ENCODE measurements at places on chromosomes 1 and 21.

- DNase-seq, result no peak
These were observed 7.5 kb downstream of the MEGF6 start for GRCh38 chr1:3603571-3604467.

GRCh38 chr1:211487672-211488208 lies 4.2 kb downstream of the RD3 start:
- DNase-seq, result no peak

DNA sequence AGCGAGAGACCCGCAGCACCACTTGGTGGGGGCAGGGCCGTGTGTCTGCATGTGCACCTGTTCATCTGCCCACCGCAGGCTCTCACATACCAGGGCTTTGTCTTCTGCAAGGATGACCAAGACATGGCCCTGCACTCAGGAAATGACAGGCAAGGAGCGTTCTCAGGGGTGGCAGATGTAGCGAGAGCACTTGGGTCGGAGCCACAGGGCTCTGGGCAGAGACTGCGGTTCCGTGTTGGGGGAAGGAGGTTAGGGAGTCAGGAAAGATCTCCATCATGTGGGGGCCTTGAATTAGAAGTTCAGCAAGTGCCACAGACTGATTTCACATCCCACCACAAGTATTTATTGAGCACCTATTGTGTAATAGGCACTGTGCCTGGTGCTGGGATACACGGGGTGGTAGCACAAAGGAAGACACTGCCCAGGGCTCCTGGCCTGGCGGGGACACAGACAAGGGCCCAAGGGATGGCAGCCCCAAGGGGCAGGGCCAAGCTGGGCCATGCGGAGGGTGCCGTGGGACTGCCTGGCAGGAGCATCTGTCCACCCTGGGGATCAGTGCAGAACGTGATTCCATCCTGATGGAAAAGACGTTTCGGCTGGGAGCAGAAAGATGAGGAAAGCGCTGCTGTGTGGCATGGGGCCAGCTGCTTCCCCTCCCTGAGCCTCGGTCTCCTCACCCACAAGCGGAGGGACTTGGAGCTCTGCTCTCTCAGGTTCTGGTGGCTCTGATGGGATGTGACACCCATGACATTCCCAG lies 11.4 kb upstream of the SPSB1 start:
- no peak for DNase-seq

GRCh38 chr1:201507360-201507675 lies 395 bp upstream of the CSRP1 start:
- DNase-seq, result no peak

DNA sequence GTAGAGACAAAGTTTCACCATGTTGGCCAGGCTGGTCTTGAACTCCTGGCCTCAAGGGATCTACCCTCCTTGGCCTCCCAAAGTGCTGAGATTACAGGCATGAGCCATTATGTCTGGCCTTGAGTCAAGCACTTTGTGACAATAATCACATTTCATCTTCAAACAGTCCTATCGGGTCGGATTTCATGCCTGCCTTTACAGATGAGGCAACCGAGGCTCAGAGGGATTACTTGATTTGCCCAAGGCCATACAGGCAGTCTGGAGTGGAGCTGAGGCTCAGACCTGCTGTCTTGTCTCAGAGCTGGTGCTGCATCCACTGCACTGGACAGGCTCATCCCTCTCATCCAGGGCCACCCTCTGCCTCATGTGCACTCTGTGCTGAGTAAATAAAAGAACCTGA lies 26.6 kb downstream of the FAM151A start:
- no peak for DNase-seq

DNA sequence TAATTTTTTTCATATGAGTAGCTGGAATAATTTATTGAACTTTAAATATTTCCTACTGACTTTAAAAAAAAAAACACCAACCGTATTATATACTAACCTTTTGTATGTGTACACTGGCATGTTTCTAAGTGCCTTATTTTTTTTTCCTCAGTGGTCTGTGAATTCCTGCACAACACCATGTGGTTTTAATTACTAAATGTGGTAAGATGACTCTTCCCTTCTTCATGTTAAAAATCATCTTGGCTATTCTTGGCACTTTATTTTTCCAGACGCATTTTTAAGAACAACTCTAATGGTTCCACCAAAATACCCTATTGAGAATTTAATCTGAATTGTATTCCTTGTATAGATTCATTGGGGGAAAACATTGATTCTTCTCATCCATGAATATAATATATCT lies 28.4 kb downstream of the PPP2R5A start:
- DNase-seq, result no peak

- DNase-seq, result no peak
These were observed 230.7 kb downstream of the TOMM20 start for GRCh38 chr1:234897754-234898454.

GRCh38 chr1:183467687-183468086 lies 4.6 kb upstream of the SMG7 start:
- no peak for DNase-seq

- no peak for DNase-seq
These were observed 57.9 kb downstream of the DDAH1 start for GRCh38 chr1:85406887-85407533.

GRCh38 chr21:21366277-21366676 lies 368.1 kb downstream of the NCAM2 start:
- no peak for DNase-seq

- no peak for DNase-seq
These were observed 3.5 kb upstream of the COA6 start for GRCh38 chr1:234369784-234370183.

- no peak for DNase-seq
These were observed 86.2 kb downstream of the NGF start for GRCh38 chr1:115251856-115252255.

DNA sequence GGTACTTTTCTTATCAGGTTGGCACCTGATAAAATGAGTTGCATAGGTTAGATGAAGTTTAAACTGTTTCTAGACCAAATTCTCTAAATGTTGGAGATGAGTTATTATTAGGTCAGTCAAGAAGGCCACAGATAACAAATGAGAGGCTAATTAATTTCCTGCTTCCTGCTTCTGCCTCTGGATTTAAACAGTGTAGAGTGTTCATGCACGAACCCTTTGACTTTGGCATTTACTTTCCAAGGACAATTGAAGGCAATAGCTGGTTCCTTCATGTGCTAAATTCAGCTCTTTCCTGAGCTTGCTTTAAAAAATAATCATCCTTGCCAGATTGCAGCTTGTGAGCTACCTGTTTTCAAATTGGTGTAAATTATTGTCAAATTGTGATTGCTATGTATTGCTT lies 80.6 kb downstream of the RASAL2 start:
- DNase-seq, result no peak

DNA sequence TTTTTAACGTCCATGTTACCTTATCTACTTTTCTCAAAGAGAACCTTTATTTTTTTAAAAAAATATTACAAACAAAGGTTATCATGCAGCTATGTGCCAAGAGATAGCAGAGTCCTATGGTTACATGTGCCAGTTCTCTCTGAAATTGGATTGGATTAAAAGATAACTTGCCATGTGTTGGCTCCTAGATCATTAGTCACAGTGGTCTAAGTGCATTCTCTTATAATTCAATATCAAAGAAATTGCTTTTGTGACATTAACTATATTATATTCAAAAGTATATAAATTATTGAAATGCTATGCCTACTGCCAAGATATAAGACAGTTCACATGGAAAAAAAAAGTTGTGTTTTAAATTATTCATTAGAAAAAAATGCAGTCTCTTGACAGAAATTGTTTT lies 494.2 kb downstream of the NEGR1 start:
- no peak for DNase-seq

DNA sequence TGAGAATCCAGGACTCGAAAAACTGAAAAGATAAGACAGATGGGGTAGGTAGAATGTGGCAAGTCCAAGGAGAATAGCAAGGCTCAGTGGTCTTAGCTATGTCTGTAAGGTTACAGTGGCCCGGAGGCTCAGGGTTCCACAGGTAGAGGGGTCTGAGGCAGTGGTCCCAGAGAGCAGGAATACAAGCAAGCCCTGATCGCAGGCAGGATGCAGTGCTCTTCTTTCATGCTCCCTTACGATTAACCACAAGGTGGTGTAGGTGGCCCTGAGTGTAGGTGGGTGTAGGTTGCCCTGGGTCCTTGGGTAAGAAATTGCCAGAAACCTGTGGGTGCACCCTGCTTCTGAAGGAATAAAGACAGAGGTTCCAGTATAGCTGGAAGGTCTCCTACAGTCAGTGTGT lies 99.1 kb upstream of the RAB3GAP2 start:
- DNase-seq, result no peak

GRCh38 chr1:162004441-162004950 lies 19.2 kb downstream of the OLFML2B start:
- no peak for DNase-seq

GRCh38 chr1:245599371-245600174 lies 444.8 kb downstream of the KIF26B start:
- no peak for DNase-seq

DNA sequence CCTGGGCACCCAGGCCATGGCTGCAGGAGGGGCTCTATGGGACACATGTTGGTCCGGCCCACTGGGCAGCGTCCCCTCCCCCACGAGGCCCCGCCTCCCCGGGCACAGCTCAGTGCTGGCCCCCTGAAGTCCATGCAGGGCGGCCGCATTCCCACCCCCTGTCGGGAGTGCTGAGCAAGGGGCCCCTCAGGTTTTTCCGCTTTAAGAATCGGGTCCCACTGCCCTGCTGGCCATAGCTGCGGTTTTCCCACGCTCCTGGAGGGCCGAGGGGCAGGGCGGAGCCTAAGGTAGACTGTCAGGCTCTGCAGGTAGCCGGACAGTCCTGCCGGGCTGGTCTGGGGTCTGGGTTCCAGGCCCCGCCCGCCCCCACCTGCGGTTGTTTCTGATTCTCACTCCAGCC lies 43.5 kb upstream of the CCDC27 start:
- no peak for DNase-seq

- no peak for DNase-seq
These were observed 11.5 kb downstream of the AZIN2 start for GRCh38 chr1:33092438-33092837.

DNA sequence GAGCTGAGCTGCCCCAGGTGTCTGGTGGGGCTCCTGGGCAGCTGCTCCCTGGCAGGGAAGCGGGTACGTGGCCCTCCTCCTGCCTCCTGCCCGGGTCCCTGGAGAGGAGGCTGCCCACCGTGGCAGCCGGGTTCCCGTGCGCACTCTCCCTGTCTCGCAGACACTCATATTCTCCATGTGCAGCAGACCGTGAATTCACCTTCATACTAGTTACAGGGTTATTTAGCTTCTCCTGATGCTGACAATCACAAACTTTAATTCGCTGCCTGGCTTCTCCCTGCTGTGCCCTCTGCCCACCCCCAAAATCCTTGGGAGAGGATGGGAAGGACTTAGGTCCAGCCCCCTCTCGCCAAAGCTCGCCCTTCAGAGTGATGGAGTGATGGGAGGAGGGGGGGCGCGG lies 95.3 kb downstream of the CASZ1 start:
- no peak for DNase-seq

DNA sequence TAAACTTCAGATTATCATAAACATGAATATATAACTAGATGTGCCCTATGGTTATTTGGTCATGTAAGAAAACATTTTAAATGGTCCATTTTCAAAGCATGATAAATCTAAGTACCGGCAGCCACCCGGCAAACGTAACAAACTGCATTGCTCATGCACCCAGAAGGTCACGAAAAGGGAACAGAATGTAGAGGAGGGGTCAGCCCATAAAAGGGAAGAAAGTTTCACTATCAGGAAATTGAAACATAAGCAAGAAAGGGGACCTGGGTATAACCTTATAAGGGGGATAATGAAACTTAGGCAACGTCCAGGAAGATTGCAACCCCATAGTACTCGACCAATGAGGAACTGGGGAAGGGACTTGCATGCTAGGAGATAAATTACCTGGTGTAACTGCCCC lies 421.2 kb upstream of the ZRANB2 start:
- no peak for DNase-seq

- DNase-seq, result no peak
These were observed 62.9 kb upstream of the SELENON start for GRCh38 chr1:25737130-25737529.

GRCh38 chr21:45378258-45378966 lies 26.6 kb upstream of the COL18A1 start:
- DNase-seq, result no peak

- no peak for DNase-seq
These were observed 35.0 kb downstream of the UCK2 start for GRCh38 chr1:165862448-165862847.

- DNase-seq, result no peak
These were observed 48.4 kb downstream of the HENMT1 start for GRCh38 chr1:108612496-108612895.

GRCh38 chr1:67479146-67479891 lies 49.1 kb upstream of the SERBP1 start:
- DNase-seq, result no peak

GRCh38 chr1:179856296-179856695 lies 21.3 kb downstream of the TOR1AIP2 start:
- DNase-seq, result no peak

GRCh38 chr1:170424346-170424745 lies 107.6 kb upstream of the GORAB start:
- DNase-seq, result no peak

DNA sequence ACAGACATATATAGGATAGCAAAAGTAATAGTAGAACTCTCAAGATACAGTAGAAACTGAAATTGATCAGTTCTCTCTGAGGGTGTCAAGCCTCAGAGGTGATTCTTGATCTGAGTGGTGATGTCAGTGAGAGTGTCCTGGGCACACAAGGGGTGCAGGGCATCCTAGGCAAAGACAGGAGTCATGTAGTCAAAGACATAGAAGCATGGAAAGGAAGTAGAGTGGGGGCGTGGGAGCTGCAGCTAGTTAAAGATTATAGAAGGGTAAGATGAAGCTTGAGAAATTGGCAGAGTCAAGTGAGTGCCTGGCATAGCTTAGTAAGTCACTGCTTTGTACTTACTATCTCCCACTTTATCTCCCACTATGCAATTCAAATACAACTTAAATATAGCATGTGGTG lies 22.8 kb downstream of the CDC7 start:
- no peak for DNase-seq

- DNase-seq, result no peak
These were observed 12.2 kb upstream of the ARHGEF10L start for GRCh38 chr1:17527036-17527914.

DNA sequence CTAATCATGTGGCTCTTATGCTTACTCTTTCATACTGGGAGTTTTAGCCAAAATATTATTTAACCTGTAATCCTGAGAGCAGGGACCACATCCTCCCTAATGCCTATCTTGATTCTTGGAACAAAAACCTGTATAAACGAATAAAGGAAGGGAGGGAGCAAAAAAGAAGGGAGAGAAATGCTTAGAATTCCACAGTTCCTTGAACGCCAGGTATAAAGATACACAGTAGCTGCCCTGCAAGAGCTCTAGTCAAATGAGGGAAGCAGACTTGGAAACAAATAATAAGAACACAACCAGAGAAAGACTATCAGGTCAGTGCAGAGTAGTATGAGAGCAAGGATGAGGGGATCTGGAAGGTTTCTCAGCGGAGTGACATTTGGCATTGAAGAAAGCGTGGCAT lies 116.3 kb downstream of the SLC30A10 start:
- no peak for DNase-seq
